Activated effector memory CD4-positive, alpha-beta T cell treated with Interleukin-2 at 50 U/mL for 16 hours (primary cell): ENCODE measurements at places on chromosomes 16 and 17.

DNA sequence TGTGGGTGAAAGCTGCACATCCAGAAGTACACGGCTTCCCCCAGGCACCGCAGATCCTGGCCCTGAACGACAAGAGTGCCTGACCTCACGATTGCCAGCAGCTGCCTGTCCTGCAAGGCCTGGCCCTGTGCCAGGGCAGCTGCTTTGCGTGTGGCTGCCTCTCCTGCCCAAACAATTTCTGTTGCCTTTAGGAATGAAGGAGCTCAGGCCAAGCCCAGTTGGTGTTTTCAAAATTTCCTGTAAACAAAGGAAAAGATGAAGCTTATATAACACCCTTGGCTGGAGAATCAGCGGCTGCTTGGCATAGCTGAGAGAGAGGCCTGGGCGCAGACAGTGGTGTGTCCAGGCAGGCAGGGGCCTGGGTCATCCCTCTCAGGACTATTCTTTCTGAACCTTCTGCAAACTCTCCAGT, 11.7 kb upstream of the SLC47A2 start:
- no peak for DNase-seq

DNA sequence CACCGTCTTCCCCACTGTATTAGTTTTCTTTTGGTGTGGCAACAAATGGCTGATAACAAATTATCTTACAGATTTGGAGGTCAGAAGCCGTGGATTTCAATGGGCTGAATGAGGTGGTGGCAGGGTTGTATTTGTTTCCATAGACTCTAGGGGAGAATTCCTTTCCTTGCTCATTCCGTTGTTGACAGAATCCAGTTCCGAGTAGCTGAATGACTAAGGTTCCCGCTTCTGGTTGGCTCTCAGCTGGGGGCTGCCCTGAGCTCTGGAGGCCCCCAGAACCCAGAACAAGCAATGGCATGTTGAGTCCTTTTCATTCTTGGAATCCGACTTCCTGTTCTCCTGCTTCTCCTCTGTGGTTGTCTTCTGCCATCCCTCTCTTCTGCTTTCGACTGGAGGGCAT, 280.4 kb downstream of the SNX29 start:
- no peak for DNase-seq

- DNase-seq: no peak
Measured at GRCh38 chr16:10852286-10852685, 24.7 kb upstream of the CIITA start.

DNA sequence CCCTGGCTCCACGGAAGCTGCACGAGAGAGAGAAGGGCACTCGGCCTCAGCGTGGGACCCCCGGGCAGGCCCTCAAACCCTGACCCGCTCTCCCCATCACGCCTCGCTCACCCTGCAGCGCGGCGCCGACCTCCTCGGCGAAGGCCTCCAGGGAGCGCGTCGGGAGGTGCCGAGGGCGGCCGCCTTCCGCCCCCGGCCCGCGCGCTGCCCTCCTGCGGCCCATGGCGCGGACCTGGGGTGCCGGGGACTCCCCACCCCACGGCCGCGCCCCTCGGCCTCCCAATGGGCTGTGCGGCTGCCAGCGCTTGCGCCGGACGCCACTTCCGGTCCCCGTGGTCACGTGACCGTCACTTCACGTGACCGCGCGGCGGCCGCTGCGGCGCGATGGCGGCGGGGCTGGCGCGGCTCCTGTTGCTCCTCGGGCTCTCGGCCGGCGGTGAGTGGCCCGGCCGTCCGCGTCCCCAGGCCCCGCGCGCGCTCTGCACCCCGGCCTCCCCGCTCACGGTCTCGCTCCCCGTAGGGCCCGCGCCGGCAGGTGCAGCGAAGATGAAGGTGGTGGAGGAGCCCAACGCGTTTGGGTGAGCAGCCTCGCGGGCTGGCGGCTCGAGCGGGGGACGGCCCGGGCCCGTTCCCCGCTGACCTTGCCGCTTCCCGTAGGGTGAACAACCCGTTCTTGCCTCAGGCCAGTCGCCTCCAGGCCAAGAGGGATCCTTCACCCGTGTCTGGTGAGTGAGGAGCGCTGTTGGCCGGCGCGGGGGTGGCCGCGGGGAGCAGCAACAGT, at the start of the genes GNPTG and TSR3:
Gene GNPTG, plus strand, starts transcription at position 350 of the 781 bp plus-strand sequence. Its CDS starts 35 bp downstream, at position 385.
Gene TSR3, minus strand, starts transcription at position 297 of the 781 bp plus-strand sequence. Its CDS starts 74 bp downstream, at position 223.
- DNase-seq: peak; percentile 80

DNA sequence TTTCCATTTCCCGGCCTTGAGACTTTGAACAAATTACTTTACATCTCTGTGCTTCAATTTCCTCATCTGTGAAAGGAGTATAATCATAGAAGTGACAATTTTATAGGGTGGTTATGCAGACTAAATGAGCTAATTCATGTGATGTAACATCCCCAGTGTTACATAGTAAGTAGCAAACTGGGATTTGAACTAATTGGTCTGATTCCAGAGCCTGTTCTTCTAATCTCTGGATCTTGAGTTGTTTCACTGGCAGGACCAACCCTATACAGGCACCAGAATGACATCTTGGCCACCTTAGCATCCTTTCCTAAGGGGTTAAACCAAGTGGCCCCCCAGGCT, 77.7 kb downstream of the AATF start:
- no peak for DNase-seq

GRCh38 chr17:64500862-64501765, 4.3 kb upstream of the POLG2 start:
- no peak for DNase-seq

- no peak for DNase-seq
Measured at GRCh38 chr16:19751478-19752385, 33.7 kb downstream of the IQCK start.

GRCh38 chr16:53558710-53559109, 55.7 kb upstream of the AKTIP start:
- no peak for DNase-seq

DNA sequence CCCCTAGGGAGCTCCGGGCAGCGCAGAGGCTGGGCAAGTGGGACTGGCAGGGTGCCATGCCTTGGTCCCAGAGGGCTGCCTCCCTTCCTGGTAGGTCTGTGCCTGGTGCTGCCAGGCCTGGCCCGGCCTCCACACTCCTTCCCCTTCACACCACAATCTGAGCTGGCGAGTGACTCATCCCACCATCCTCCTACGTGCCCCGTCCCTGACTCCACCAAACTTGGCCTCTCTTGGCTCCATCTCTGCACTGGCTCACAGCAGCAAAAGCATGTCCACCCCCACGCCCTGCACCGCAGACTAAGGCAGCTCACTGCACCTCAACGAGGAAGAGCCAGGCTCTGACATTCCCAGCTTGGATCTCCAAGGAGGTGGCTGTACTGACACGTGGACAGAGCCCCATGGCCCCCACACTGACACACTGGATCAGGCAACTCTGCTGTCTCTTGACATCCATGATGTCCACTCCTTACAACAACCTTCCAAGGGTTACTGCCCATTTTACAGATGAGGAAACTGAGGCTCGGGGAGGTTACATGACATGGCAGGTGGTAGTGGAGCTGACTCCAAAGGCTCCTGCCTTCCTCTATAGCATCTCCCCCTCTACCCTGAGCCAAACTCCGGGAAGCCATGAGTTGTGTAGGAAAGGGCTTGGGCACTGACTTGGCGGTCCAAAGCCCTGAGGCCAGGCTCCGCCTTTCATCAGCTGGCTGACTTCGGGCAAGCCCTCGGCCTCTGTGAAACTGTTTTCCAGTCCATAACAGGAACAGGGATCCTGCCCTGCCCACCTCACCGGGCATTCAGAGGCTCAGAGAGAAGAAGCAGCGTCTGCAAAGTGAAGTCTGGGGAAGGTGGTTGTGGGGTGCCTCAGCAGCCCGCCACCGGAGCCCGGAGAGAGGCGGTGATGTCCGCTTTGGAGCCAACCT, 20.1 kb upstream of the KRT19 start:
- DNase-seq: peak; percentile 6

GRCh38 chr17:34847938-34848337, 113.3 kb downstream of the CCT6B start:
- no peak for DNase-seq

DNA sequence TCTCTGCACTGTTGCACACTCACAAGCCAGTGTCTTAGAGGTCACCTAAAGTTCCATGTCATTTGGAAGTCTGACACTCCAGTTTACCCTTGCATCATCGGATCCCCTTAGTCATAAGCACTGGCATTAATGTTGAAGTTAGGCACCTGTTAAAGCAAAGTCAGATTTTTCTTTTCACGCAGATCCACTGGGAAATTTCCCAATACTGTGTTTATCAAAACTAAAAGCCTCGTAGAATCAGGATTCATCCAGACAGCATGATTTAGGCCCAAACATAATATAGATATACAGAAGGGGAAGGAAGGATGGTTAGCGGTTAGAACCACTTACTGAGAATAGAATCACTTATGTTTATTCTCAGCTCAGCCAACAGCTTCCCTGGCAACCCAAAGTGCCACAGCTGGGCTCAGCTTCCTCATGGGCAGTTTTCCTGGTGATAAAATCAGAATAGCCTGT, 30.1 kb upstream of the HAPSTR1 start:
- no peak for DNase-seq

GRCh38 chr16:68778551-68779231, 41.6 kb downstream of the CDH1 start:
- DNase-seq: no peak

- DNase-seq: no peak
Measured at GRCh38 chr17:32591405-32591804, 104.6 kb downstream of the CDK5R1 start.

- no peak for DNase-seq
Measured at GRCh38 chr16:82699711-82700495, 73.1 kb downstream of the CDH13 start.

DNA sequence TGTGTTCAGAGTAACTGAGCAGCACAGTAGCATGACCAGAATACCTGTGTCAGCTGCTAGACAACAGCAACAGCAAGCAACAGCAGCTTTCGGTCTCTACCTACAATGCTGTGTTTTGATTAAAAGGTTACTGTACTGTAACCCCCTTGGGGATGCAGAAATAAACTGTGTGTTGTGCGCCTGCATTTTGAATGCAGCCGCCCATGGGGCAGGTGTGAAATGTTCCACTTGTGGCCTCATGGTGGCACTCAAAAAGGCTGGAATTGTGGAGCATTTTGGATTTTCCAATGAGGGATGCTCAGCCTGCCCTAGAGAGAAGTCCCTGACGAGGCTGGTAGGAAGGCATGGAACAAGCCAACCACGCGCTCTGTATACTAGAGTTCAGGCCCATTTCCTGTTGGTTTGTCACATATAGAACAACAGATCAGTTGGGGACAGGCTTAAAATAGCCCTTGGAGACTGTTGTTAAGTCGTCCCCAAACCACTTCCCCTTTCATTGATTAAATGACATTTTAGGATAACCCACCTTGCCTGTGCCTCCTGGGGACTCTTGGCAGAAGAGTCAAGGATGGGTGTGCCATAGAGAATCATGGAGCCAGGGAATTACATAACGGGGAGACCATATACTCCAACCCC, 27.1 kb downstream of the SCPEP1 start:
- DNase-seq: no peak

DNA sequence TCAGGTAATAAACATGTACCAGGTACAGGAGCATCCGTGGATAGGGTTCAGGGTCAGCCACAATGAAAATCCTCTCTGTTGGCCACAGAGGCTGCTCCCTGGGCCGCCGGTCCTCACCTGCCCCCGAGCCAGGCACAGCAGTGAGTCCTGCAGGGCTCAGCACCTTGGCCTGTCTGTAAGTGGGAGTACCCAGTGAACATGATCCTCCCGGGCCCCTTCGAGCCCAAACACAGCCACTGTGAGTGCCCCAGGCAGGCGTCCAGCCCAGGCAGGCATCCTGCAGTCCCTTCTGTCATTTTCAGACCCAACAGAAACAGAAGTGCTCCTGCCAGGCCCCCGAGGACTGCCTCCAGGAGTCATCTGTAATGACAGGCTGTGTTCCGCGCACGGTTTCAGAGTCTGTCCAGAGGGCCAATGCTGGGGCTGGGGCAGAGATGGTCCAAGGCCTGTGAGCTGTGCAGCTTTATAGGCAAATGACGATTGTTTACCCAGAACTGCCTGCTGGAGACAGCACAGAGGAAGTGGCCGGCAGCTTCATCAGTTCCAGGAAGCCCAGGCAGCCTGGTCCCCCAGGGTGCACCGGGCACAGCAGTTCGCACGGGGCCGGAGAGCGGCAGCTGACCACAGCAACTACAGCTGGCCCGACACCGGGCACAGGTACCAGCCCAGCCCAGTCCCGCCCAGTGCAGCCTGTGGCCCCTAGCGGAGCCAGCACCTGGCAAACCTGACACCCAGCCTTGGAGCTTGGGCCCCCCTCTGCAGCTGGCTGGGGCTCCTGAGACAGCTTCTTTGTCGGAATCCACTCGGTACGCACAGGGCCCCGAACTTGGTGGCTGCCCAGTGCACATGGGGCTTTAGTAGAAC, 13.2 kb downstream of the SLC7A5 start:
- peak; percentile 50 for DNase-seq

GRCh38 chr16:67939507-67940445, 3.1 kb upstream of the PSMB10 start:
- no peak for DNase-seq

- DNase-seq: no peak
Measured at GRCh38 chr17:2347805-2348685, 10.7 kb downstream of the SGSM2 start.

- DNase-seq: no peak
Measured at GRCh38 chr17:59443106-59443505, 111.7 kb downstream of the YPEL2 start.

DNA sequence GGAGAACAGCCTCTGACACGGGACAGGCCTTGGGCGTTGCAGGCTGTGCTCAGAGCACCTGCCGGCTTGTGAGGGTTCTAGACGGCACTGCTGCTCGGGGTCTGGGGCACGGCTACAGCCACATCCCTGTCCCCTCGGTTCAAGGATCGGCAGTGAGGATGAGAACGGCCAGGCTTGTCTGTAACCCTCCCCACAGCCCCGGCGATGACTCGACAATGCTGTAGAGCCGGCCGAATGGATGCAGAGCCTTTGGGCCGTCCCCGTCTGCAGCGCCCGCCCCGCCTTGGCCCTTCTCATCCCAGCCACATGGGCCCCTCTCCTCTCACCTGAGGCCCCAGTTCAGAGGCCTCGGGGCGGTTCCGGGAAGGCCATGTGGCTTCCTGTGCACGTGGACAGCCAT, 49.0 kb upstream of the METRNL start:
- no peak for DNase-seq

DNA sequence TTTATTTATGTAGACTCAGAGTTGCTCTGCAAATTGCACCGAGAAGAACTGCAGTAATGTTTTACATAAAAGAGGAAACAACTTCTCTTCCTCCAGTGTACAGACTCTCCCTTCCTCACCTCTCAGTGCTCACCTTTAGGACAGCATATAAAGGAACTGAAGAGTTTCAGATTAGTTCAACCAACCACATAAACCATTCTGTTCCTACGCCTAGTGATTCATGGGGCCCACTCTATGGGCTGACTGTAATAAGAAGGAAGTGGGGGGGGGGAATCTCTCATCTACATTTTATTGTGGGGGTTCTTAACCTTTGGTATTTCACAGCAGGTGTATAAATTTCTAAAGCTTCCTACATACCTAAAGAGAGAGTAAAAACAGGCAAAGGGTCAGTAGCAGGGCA, 18.3 kb downstream of the ZSWIM7 start:
- DNase-seq: no peak

GRCh38 chr17:7610641-7611040, 4.1 kb downstream of the FXR2 start:
- DNase-seq: no peak
